ENCODE measurements at places on chromosomes 5 and 9.

GRCh38 chr5:31553863-31554262 is 21.8 kb downstream of the C5orf22 start:
- DNase-seq = no peak

DNA sequence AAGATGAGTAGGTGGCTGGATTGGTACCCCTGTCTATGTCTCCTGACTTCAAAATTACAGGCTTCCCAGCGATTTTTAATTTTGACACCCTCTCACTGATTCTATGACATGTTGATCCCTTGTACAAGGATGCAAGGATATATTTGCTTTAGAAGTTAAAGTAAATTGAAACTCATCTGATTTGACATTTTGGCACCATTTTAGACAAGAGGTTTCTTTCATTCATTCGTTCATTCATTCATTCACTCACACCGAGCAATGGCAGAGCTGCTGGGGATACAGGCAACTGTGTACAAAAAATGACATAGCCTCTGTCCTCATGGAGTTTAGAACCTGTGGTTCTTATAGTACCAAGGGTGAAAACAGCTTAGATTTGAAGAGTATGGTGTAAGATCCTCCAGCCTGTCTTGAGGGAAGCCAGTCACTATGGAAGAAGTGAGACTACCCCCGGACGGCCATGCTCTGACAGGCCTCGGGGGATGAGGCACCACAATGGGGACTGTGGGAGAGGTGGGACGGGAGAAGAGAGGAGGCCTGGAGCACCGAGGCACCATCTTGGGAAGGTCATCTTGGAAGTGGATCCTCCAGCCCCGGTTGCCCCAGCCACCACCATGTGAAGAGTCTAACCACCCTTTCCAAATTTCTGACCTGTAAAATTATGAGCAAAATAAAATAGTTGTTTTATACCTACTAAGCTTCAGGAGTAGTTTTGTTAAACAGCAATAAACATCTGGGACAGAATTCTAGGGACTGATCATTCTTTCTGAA is 16.2 kb downstream of the STC2 start:
- no peak for DNase-seq

GRCh38 chr9:95090023-95090791 is 227.3 kb downstream of the FANCC start:
- no peak for DNase-seq

DNA sequence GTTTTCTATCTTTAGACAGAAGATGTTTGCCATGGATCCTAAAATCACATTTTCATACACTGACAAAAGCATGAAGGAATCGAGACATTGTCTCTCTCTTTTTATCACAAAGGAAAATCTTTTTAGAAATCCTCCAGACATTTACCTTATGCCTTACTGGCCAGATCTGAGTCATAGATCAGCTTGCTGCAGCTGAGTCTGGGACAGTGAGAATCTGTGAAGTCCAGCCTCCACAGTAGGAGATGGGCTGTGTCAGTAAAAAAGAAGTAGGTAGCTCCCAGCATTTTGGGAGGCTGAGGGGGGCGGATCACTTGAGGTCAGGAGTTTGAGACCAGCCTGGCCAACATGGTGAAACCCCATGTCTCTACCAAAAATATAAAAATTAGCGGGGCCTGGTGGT is 333.4 kb upstream of the ZNF462 start:
- DNase-seq = no peak

DNA sequence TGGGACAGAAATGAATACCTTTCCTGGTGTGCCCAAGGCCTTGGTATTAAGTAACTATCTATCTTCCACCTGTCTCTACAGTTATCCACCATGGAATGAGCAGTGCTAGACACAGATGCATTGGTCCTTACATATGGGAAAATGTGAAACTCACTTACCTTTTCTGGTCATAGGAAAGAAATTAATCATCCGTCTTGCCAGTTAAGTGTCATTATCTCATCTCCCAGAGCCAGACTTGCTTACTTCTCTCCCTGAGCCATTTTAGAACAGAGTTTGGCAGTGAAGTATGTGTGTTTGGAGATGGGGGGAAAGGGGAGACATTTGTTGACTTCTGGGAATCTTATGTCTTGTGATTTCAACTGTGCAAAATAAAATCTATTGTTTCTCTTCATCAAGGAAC is 1211.0 kb upstream of the CDH6 start:
- no peak for DNase-seq

- DNase-seq = peak; percentile 79
These were observed 78.8 kb downstream of the F2RL2 start for GRCh38 chr5:76544268-76544926.

- DNase-seq = no peak
These were observed at the start of gene NPR2 for GRCh38 chr9:35791297-35791921. TSS of gene NPR2 (plus strand) at chr9:35791591. CDS start at chr9:35792409, 818 bp downstream.

DNA sequence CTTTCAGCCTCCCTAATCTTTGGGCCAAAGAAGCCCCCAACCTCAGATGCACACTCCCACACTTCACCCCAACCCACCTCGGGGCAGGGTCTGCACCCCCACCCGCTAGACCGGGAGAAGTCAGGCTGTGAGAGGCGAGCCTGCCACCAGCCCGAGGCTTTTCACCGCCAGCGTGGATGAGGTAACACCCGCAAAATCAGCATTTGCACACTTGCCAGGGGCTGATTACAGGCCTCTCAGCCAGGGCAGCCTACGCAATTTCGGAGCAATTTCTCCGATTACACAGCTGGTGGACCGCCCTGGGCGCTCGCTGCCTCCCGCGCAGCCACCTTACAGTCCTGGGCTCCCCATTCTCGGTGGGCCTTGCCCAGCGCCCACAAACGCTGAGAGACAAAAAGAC is 68.5 kb downstream of the FOXD1 start:
- DNase-seq = peak; percentile 6

All from activated CD4-positive, alpha-beta T cell treated with anti-CD3 and anti-CD28 coated beads for 36 hours (primary cell).